Pancreas (tissue), 10 donors: ENCODE measurements at places on chromosomes 11 and 22. TPM values are rescaled to one million over a fixed set of nuclear protein-coding genes. Genes with fewer than 3 reads are reported as not detected.

- H3K4me1 ChIP-seq = peaks cover 6% of the 10 kb centered on the region
- no peaks in the 10 kb centered on the region for H3K36me3 ChIP-seq
- H3K4me3 ChIP-seq = no peak overlapping the region
- no peak for DNase-seq
- H3K27ac ChIP-seq = no peak overlapping the region
Observed at GRCh38 chr11:36622431-36623136, 24.5 kb upstream of the RAG2 start.

DNA sequence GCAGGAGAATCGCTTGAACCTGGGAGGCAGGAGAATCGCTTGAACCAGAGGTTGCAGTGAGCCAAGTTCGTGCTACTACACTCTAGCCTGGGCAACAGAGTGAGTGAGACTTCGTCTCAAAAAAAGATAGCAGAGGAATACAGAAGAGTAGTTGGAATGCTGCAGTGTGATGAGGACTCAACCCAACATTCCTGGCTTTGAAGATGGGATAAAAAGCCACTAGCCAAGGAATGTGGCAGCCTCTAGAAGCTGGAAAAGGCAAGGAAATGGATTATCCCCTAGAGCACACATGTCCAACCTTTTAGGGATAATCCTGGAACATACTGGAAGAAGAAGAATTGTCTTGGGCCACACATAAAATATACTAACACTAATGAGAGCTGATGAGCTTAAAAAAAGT lies 13.9 kb downstream of the SLC25A17 start:
- no peaks in the 10 kb centered on the region for H3K4me1 ChIP-seq
- H3K4me3 ChIP-seq = no peak overlapping the region
- no peak overlapping the region for H3K27ac ChIP-seq

- H3K4me3 ChIP-seq = no peak overlapping the region
- DNase-seq = peak; percentile 94
- no peaks in the 10 kb centered on the region for H3K36me3 ChIP-seq
- H3K27me3 ChIP-seq = no peaks in the 10 kb centered on the region
- H3K4me1 ChIP-seq = no peaks in the 10 kb centered on the region
Observed at GRCh38 chr22:25057013-25057881, 104.7 kb downstream of the KIAA1671 start.

KRTAP5-10 gene
- total RNA-seq = not detected

DNA sequence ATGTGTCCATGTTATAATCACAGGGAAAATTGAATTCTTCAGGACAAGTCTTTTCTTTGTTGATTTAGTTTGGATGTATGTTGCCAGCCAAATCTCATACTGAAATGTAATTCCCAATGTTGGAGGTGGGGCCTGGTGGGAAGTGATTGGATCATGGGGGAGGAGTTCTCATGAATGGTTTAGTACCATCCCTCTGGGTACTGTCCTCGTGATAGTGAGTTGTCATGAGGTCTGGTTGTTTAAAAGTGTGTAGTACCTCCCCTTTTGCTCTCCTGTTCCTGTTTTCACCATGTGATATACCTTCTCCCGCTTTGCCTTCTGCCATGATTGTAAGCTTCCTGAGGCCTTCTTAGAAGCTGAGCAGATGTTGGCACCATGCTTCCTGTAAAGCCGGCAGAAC lies 100.3 kb downstream of the CCDC81 start:
- H3K36me3 ChIP-seq = no peaks in the 10 kb centered on the region
- no peaks in the 10 kb centered on the region for H3K27me3 ChIP-seq
- no peak for DNase-seq
- no peak overlapping the region for H3K27ac ChIP-seq

GRCh38 chr22:22908495-22908861 lies 20.9 kb downstream of the IGLL5 start:
- H3K27ac ChIP-seq = no peak overlapping the region
- no peaks in the 10 kb centered on the region for H3K27me3 ChIP-seq
- H3K4me1 ChIP-seq = no peaks in the 10 kb centered on the region

GRCh38 chr22:22519591-22519990 lies 479 bp downstream of the ZNF280A start:
- no peak for DNase-seq
- H3K4me1 ChIP-seq = no peaks in the 10 kb centered on the region
- no peaks in the 10 kb centered on the region for H3K27me3 ChIP-seq
- H3K27ac ChIP-seq = no peak overlapping the region

ARHGEF17 gene
- total RNA-seq = 21.1 TPM

NCR3LG1 gene
- total RNA-seq = 1.0 TPM

DNA sequence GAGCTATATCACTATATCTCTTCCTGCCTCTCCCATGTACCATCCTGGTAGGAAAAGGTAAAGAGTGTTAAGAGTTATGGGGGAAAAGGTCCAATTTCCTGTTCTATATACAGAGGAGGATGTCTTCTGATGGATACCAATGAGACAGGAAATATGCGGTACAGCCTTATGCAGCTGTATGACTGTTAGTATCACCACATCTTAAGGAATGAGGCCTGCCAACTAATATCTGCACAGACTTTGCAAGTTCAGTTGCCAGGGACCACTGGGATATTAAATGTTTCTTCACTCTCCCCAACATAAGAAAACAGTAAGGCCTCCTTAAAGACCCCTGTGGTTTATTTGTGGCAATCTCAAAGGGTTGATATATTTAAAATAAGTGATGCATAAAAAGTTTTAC lies 1182.5 kb downstream of the LRRC4C start:
- H3K36me3 ChIP-seq = no peaks in the 10 kb centered on the region
- H3K27ac ChIP-seq = no peak overlapping the region
- H3K4me3 ChIP-seq = no peak overlapping the region
- no peaks in the 10 kb centered on the region for H3K27me3 ChIP-seq
- no peaks in the 10 kb centered on the region for H3K4me1 ChIP-seq

FGF3 gene
- not detected for total RNA-seq

PNPLA3 gene
- total RNA-seq = 0.17 TPM

OR5M3 gene
- not detected for total RNA-seq

- H3K4me3 ChIP-seq = peak overlapping the region; percentile 44
- H3K27me3 ChIP-seq = no peaks in the 10 kb centered on the region
- H3K4me1 ChIP-seq = no peaks in the 10 kb centered on the region
- H3K27ac ChIP-seq = peak overlapping the region; percentile 98
- peak; percentile 34 for DNase-seq
Observed at GRCh38 chr11:47768101-47768612, 1.0 kb upstream of the FNBP4 start.

C22orf42 gene
- 0.31 TPM for total RNA-seq

TBX10 gene
- 0.37 TPM for total RNA-seq

DENND6B gene
- 5.0 TPM for total RNA-seq

EXPH5 gene
- total RNA-seq = 4.3 TPM

ANGPTL5 gene
- total RNA-seq = not detected

GRCh38 chr11:93123351-93123898 lies 74.4 kb downstream of the SLC36A4 start:
- H3K27ac ChIP-seq = no peak overlapping the region
- no peaks in the 10 kb centered on the region for H3K36me3 ChIP-seq
- peak; percentile 74 for DNase-seq
- H3K4me3 ChIP-seq = no peak overlapping the region
- H3K27me3 ChIP-seq = no peaks in the 10 kb centered on the region

DNA sequence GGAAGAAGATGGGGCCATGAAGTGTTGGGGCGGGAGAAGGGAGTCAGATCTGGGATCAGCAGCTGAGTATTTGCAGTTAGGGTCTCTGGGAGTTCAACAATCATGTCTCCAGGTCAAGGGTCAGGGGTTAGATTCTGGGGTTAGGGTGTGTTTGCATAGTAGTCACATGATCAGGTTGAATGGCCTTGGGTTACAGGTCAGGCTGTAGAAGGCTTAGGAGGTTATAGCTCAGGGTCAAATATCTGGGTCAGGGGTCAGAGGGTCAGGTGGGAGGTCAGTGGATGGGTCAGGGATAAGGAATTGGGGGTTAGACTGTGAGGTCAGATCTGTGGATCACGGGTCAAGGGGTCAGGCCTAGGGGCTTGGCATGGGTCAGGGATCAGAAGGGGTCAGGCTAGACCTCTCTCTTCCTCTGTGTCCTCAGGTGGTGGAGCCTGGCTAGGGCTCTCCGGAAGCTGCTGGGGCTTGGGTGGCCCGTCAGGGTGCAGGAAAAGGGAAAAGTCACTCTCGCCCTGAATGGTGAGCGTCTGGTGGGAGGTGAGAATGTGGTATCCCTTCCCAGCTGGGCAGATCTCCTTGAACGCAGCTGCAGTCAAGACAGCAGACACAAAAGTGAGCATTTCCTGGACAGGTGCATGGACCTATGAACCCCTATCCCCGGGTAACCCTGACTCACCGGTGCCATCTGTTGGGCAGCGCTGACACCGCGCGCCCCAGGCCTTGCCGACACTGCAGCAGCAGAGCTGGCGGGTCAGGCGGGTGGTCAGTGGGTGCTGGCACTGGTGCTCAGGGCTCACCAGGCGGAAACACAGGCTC lies 6.4 kb downstream of the LTBP3 start:
- peak overlapping the region; percentile 66 for H3K27ac ChIP-seq
- H3K36me3 ChIP-seq = no peaks in the 10 kb centered on the region
- no peaks in the 10 kb centered on the region for H3K27me3 ChIP-seq
- no peaks in the 10 kb centered on the region for H3K4me1 ChIP-seq
- H3K4me3 ChIP-seq = no peak overlapping the region

GRCh38 chr11:115552151-115552772 lies 48.0 kb upstream of the CADM1 start:
- no peak overlapping the region for H3K27ac ChIP-seq
- H3K4me1 ChIP-seq = no peaks in the 10 kb centered on the region
- no peaks in the 10 kb centered on the region for H3K27me3 ChIP-seq
- H3K4me3 ChIP-seq = no peak overlapping the region

FAM180B gene
- not detected for total RNA-seq

MALAT1 gene
- 2,747 TPM for total RNA-seq

DNA sequence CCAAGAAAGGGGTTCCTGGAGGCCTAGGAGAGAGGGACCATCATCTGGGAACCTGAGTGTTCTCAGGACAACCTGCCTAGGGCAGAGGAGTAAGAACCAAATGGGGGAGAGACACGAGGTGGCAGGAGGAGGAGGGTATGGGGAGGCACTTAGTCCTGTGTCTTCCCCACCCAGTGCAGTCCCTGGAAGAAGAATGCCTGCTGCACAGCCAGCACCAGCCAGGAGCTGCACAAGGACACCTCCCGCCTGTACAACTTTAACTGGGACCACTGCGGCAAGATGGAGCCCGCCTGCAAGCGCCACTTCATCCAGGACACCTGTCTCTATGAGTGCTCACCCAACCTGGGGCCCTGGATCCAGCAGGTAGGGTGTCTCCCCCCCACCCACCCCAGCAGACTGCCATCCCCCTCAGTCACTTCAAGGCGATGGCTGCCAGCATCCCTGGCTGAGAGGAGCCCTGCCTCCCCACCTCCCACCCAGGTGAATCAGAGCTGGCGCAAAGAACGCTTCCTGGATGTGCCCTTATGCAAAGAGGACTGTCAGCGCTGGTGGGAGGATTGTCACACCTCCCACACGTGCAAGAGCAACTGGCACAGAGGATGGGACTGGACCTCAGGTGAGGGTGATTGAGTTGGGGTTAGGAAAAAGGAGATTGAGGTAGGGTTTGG lies 3.7 kb upstream of the INPPL1 start:
- H3K27me3 ChIP-seq = no peaks in the 10 kb centered on the region
- DNase-seq = no peak
- no peaks in the 10 kb centered on the region for H3K36me3 ChIP-seq
- H3K27ac ChIP-seq = no peak overlapping the region

DNA sequence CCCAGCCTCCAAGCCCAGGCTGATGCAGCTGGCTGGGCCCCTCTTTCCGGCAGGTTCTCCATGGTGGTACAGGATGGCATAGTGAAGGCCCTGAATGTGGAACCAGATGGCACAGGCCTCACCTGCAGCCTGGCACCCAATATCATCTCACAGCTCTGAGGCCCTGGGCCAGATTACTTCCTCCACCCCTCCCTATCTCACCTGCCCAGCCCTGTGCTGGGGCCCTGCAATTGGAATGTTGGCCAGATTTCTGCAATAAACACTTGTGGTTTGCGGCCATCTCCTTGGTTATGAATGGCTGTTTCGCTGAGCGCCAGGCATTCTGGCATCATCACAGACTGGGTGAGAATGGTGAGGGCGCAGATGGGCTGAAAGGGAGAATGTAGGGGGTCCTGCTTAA lies 3.6 kb downstream of the PRDX5 start:
- H3K4me3 ChIP-seq = no peak overlapping the region
- H3K27ac ChIP-seq = peak overlapping the region; percentile 55

- H3K4me1 ChIP-seq = no peaks in the 10 kb centered on the region
- H3K27ac ChIP-seq = no peak overlapping the region
- H3K36me3 ChIP-seq = no peaks in the 10 kb centered on the region
Observed at GRCh38 chr22:43270314-43270908, 72.8 kb downstream of the SCUBE1 start.
